ENCODE measurements at places on chromosomes 3 and 15.
A peak's percentile ranks its signal among the peaks of the same experiment; 100 is the strongest.

DNA sequence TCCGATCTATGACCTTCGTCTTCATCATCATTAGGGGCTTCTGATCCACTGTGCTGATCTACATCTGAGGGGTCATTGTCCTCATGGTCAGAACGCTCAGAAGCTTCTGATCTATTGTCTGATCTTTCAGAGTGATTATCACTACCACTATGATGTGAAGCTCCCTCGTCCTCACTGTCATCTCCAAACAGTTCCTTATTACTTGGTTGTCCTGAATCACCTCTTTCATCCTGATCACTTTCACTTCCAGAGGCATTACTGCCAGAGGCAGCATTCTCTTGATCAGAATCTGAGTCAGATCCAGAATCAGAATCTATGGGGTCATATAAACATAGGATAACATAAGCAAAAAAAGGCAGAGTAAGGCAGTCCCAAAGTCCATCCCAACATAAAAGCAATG is 5.4 kb downstream of the LEO1 start:
- no peak for DNase-seq

GRCh38 chr3:3578718-3579117 is 220.5 kb upstream of the LRRN1 start:
- DNase-seq = no peak

GRCh38 chr3:129560269-129560787 is 17.4 kb downstream of the H1-8 start:
- DNase-seq = no peak

DNA sequence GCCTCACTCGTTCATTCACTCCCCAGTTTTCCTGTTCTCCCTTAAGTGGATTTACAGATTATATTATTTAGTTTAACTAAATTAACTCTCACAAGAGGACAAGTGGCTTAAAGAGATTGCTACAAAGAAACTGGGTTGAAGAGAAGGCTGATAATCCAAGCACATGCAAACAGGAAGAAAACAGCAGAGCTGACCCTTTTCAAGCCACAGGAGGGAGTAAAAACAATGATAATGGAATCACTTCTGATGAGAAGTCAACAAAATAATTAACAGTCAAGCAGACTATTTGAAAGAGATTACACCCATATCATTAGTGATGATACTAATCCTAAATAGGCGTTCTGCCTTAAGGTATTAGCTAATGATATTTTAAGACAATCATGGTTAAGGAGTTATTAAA is 31.7 kb downstream of the BOC start:
- no peak for DNase-seq

DNA sequence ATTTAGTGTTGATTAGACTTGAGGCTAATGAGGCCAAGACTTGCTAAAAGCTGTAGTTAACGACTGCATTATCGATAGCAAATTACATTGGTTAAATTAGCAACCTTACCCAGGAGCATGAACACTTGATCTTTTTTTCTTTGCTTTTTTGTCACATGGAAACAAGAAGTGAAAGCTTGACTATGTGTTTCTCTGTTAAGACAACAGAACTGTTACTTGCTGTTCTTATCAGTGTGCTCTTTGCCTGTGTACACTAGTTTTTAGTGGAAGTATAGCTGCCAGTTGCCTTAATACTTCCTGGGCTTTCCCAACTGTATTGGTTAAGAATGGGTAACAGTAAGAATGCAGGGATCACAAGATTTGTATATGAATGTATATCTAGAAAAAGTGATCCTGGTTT is 625.5 kb downstream of the NAALADL2 start:
- no peak for DNase-seq

GRCh38 chr15:91609231-91609630 is 244.3 kb upstream of the SLCO3A1 start:
- no peak for DNase-seq

- DNase-seq = no peak
These were observed 73.6 kb downstream of the ETV5 start for GRCh38 chr3:186035277-186035676.

DNA sequence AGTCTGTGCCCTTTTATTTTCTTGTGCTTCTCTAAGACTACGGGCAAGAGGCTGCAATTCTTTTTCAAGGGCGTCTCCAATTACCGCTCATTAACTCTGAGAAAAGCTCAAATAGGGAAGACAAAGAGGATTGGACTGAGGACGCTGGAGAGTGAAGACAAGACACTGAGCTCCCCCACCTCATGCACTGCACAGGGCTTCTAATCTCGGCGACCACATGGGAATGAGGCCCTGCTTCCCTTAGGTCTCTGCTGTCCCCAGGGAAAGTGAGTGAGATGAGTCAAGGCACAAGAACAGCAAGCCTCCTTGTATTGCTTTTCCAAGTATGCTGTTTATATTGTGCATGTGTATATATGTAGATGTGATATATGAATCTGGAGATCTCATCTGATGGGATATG is 392.2 kb upstream of the CFAP20DC start:
- no peak for DNase-seq

- no peak for DNase-seq
These were observed 247.4 kb downstream of the ARRDC4 start for GRCh38 chr15:98207928-98208327.

DNA sequence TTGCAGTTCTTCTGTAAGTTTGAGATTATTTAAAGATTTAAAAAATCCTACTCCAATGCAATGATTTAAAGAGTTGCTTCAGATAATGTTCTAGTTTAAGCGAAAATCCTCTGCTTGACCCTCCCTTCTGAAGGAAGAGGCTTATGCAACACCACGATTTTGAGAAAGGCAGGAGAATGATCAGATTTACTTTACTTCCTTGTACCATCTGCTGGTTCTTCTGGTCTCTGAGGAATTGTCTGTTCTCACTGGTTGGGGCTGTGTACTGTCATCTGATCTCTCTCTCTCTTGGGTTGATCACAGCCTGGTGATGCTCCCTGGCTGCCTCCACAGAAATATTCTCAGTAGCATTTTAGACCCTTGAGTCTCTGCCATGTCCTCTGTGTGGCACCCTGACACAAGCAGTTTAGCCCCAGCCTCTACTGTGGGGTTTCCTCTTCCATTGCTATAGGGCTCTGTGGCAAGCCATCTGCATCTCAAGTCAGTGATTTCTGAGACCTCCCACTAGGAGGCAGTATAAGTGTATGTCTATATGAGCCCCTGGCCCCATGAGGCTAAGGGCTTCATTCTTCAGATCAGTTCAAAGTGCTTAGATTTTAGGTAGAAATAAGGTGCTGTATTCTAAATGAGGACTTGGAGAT is 50.8 kb upstream of the PLAAT1 start:
- DNase-seq = no peak

DNA sequence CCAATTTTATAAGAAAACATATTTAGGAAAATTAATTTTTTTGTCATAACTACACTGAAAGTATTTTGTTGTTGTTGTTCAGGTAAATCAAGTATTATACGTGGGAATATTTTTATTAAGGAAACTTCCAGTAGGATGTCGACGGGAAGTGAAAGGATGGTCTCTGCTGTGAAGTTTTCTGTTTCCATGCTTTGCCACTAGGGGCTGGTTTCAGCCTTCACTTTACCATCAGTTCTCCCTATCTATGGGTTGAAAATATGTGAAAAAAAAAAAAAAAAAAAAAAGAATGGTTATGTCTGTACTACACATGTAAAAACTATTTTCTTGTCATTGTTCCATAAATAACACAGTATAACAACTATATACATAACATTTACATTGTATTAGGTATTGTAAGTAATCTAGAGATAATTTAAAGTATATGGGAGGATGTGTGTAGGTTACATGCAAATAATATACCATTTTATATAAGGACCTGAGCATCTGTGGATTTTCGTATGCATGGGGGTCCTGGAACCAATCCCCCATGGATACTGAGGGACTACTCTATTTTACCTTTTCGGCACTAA is 136.7 kb downstream of the SMAD6 start:
- no peak for DNase-seq

DNA sequence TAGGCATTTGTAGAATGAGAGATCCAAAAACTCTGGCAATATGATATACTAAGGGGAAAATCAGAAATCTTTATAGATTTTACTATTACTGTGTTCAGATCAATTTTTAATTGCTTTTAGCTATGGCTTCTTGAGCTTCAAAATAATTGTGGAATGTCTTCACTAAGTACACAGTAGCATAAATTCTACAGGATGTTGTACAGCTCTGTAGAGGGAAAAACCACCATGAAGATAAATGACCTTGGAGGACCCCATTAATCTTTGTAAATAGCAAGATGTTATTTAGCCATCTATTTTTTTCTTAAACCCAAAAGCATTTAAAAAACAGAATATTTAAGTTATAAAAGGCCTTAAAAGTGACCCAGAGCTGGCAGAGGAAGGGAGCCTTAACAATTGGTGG is 43.9 kb upstream of the FNDC3B start:
- no peak for DNase-seq

DNA sequence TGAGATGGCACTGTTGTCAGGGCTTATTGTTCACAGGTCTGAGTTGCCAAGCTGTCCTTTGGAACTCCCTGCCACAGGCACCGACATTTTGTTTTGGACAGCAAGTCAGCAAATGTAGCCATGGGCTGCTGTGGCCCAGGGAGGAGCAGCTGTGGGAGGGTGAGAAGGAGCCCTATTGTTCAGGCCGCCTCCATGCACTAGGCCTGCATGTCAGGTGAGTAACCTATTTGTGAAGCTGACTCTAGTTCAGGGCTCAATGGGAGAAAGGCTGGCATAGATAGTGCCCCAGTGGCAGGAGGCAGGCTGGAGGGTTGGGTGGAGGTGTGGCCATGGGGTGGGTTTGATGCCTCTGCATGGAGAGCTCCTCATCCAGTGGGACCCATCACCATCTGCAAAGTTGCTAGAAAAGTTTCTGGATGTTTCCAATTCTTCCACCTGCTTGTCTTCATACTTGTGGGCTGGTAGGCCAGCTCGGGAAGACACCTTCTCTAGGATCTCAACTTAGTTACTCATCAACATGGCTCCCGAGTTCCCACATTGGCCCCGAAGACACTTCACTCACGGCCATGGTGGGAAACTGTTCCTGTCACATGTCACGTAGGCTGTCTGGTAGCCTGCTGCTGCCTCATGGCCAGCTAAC is 19.5 kb downstream of the AMOTL2 start:
- DNase-seq = no peak

GRCh38 chr3:195557322-195557721 is 14.2 kb upstream of the PPP1R2 start:
- DNase-seq = no peak

DNA sequence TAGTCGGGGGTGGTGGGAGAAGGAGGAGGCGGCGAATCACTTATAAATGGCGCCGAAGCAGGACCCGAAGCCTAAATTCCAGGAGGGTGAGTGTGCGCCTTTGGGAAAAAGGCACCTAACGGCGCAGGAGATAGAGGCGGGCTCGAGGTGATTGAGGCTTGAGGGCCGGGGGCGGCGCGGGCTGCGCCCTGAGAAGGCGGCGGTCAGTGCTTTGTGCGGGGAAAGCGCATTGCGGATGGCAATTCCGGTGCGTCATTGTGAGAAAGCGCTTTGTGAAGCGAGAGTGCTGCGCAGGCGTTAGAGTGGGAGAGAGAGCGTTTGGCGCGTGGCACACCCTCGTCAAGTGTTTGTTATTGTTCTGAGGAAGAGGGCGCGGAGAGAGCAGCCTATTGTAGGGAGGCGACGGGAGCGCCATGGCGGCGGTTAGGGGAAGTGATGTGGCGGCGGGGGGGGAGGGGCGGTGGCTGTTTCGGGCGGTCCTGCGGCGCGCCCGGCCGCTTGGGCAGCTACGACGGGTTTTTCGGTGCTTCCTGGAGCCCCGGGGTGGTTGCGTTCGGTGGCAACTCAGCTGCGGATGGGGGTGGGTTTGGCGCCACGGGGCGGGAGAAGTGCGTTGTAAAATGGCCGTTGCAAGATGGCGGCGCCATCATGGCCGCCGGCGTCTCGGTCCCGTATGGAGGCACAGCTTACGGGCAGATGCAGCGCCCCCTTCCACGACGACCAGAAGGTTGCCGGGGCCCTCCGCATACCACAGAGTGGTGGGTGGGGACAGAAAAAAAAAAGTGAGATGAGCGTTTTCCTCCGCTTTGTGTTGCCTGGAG is 492 bp downstream of the MORF4L1 start:
- DNase-seq = peak; percentile 91

GRCh38 chr15:43275740-43276562 is 9.2 kb upstream of the TGM5 start:
- DNase-seq = no peak

GRCh38 chr3:46934072-46934471 is 42.5 kb downstream of the CCDC12 start:
- DNase-seq = no peak

GRCh38 chr3:30231277-30232141 is 374.9 kb upstream of the TGFBR2 start:
- DNase-seq = no peak

GRCh38 chr3:126530171-126531050 is 6.5 kb downstream of the CHST13 start:
- DNase-seq = no peak

GRCh38 chr3:151772825-151773480 is 39.2 kb downstream of the AADACL2 start:
- no peak for DNase-seq

DNA sequence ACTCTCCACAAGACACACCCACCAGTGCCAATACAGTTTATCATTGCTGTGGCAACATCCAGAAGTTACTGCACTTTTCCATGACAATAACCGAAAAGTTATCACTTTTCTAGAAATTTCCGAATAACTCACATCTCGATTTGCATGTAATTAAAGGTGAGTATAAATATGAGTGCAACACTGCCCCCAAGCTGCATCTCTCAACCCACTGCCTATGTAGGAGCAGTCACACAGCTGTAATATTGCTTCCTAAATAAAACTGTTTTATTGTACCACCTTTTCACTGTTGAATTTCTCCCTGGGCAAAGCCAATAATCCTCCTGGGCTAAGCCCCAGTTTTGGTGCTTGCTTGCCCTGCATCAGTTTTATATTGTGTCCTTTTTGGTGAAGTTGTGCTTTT is 601.0 kb upstream of the EPHA6 start:
- DNase-seq = no peak

DNA sequence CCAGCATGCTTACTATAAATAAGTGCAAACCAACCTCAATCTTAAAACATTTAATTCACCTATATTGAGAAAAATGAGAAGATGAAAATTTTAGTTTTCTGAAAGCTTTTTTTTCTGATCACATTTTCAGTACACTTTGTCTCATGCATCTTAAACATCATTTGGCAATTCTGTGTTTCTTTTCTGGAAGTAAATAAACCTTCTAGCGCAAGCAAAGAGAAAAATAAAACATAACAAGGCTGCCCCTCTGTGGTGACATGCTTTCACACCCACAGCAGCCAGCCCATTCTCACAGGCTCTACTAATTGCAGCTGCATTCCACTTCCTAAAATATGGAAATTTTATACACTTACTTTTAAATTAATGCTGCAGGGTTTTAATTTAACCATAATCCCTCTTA is 90.1 kb downstream of the NEK10 start:
- no peak for DNase-seq

GRCh38 chr3:183930086-183930485 is 45.4 kb upstream of the PARL start:
- no peak for DNase-seq
